Esophagus squamous epithelium (tissue), 5 donors: ENCODE measurements at places on chromosomes 12 and 14.

DNA sequence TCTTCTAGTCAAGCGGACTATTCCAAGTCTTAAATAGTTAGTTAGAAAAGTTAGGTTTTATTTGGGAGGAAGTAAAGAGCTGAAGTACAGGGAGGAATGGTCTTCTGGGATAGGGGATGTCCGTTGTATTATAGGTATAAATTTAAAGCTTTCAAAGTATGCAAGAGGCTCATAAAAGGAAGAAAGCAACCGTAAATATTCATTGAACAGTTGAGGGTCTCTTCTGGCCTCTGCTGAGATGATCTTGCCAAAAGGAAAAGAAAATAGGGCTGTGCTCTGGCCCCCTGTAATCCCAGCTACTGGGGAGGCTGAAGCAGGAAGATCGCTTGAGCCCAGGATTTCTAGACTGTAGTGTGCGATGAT lies 377 bp upstream of the TIMELESS start:
- DNase-seq: no peak

DNA sequence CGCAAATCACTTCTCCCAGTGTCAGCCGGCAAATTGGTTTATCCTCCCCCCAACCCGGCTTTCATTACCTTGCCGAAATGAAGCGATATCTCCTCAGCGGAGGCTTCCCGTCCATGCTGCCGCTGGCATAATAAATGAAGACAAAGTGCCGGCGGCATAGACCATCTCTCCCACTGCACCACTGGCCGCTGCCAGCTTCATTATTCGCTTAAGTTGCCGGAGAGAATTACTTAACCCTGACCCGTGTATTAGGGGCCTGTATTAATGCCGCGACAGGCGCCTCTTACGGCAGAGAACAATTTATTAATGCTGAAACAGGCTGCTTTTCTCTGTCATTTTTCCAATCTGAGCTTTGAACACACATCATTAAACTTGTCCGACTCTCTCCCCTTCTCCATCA lies 17.5 kb upstream of the GPATCH2L start:
- DNase-seq: no peak

DNA sequence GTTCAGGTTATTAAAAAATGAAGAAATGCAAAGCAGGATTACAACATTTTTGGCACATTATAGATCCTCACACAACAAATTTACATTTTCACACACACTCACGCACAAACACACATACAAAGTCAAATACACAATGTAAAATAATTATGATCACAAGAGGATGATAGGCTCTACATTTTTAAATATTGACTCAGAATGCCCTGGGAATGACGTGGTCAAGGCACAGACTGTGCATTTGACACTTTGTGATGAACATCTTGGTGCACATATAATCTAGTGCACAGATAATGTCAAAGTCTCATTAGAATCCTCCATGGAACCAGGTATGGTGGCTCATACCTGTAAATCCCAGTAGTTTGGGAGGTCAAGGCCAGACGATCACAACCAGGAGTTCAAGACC lies 49.4 kb downstream of the DPF3 start:
- no peak for DNase-seq

DNA sequence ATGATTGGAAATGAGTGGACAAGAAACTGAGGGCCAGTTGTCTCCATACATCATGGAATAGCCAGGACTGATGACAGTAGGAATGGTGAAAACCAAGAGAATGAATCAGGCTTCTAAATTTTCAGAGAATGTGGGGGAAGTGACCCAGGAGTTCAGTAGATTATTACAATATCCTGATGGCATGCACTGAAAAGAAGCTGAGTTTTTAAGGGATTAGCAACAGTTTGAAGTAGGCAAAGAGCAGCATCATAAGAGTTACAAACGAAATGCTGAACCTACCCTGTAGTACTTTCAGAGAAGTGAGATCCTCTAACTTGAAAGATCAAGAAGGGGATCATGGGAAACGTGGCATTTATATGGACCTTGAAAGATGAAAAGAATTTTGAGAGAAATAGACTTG lies 13.2 kb downstream of the SLC2A14 start:
- DNase-seq: no peak

DNA sequence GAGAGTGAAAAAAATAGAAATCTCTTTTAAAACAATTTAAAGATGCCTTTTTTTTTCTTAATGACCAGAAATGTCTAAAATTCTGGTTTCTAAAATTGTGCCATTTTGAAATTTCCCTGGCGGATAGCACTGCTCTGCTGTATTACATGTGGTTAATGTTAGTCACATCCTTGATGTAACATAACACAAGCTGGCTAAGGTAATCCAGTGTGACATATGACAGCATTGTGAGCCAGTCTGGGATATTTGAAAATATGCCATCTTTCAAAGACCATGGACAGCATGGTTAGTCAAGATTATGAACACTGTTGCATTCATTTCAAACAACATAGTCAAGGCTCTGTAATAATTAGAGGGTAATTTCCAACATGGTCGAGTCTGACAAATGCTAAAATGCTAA lies 133.2 kb downstream of the ALX1 start:
- DNase-seq: no peak

DNA sequence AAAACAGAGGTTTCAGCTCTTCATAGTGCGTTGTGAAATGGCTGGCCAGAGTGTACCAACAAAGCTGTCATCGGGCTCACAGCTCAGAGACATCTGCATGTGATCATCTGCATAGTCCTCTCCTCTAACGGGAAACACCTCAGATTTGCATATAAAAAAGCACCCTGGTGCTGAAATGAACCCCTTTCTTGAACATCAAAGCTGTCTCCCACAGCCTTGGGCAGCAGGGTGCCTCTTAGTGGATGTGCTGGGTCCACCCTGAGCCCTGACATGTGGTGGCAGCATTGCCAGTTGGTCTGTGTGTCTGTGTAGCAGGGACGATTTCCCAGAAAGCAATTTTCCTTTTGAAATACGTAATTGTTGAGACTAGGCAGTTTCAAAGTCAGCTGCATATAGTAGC lies 14.3 kb upstream of the PAPLN start:
- no peak for DNase-seq

DNA sequence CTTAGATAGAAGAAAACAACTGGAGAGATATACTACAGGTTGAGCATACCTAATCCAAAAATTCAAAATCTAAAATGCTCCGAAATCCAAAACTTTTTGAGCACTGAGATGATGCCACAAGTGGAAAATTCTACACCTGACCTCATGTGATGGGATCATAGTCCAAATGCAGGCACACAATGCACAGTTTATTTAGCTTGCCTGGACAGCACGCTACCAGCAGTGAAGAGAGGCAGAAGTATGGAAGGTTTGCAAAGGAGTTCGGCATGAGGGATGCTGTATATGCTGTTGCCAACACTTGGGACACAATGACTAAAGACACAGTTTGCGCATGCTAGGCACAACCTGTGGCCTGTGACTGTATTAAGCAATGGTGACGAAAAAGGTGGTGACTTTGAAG lies 58.1 kb upstream of the CAND1 start:
- DNase-seq: no peak

- DNase-seq: no peak
Measured at GRCh38 chr14:55782166-55782565, 202.2 kb downstream of the KTN1 start.

DNA sequence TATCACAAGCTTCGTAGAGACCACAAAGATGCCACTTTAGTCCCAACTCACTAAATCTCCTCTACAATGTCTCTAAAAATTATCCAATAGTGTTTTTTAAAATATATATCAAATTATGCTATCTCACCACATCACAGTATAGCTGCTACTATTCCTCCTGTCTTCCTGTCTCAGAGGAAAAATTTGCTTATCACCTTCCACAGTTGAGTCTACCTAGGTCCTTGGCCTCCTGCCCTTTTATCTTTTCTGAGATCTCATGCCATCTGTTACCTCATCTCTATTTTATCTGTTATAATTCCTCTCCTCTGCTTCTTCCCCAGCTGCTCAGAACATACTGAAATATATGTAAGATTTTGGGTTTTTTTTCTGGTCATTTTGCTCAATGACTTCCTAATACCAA lies 568.2 kb downstream of the DIO2 start:
- no peak for DNase-seq

- DNase-seq: no peak
Measured at GRCh38 chr14:90732718-90733117, 83.5 kb downstream of the TTC7B start.

- no peak for DNase-seq
Measured at GRCh38 chr12:2166696-2167095, 113.9 kb downstream of the CACNA1C start.

DNA sequence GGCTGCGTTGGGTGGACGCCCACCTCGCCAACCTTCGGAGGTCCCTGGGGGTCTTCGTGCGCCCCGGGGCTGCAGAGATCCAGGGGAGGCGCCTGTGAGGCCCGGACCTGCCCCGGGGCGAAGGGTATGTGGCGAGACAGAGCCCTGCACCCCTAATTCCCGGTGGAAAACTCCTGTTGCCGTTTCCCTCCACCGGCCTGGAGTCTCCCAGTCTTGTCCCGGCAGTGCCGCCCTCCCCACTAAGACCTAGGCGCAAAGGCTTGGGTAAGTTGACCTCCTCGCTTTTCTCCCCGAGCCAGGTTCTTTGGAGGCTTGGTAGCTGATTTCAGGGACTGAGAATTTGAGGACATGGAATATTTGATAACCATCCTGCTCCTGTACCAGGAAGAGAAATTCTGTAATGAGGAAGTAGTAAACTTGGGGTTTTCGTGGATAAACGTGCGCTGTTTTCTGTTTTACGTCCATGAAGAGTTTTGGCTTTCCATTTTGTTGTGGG lies 530 bp downstream of the APAF1 start:
- no peak for DNase-seq

GRCh38 chr14:95353664-95354063 lies 34.0 kb upstream of the CLMN start:
- DNase-seq: no peak

- no peak for DNase-seq
Measured at GRCh38 chr14:88164906-88165534, 158.0 kb downstream of the KCNK10 start.

DNA sequence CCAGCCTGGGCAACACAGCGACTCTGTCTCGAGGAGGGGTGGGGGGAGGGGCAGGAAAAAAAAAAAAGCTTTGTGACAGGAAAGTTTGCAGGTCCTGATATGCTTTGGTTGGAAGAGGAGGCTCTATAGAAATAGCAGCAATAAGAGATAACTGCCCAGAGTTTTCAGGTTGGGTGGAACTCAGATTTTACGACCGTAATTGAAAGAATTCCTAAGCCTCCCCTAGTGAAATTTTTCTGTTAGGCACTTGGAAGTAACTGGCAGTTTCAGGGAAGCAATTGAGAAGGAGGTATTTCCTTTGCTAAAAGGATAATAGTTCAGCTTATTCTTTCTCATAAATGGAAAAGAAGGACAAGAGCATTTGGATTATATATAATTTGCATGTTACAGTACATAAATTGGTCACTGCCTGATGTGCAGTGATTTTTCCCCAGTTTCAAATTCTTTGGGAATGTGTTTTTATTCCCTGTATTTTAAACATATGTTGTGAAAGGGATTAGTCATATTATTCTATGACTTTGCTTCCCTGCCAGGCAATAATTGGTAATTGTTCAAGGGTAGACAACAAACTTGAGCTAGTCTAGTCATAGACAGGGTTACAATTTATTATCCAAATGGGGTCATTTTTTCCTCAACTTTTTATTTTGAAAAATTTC lies 452.8 kb downstream of the AEBP2 start:
- no peak for DNase-seq

GRCh38 chr14:73696466-73697400 lies 17.5 kb downstream of the PNMA1 start:
- no peak for DNase-seq

DNA sequence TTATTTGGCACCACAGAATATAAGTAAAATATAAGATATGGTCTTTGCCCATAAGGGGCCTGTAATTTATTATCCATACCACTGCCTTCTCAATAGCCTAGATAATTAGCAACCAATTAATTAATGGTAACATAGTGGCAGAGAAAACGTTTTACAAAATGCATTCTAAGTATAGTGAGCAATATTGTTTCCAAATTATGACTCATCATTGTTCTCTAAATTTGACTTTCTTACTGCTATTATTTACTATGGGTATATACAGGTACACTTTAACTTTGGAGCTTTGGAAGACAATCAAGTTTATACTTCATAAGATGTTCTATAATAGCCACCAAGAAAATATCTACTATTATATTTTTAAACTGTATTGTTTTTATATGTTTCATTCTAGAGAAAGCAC lies 26.7 kb downstream of the DCP1B start:
- DNase-seq: no peak

GRCh38 chr12:112961074-112961473 lies 17.2 kb upstream of the OAS2 start:
- DNase-seq: no peak

DNA sequence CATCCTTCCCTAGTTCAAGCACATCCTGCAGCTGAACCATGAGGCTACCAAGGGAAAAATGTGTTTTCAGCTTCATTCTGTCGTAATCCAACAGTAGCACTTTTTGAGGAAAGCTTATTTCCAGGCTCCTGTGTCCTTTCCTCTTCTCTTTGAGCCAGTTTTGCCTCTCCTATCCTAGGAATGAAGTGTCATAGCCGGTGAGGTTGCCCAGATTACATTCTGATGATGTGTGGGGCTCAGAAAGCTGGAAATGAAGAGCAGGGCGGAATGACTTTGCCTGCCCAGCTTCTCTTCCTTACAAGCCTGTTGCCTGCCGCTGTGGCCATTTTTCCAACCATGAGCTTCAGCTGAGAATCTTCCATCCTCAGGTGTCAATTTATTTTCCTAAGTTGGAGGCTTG lies 381.8 kb downstream of the NUAK1 start:
- DNase-seq: no peak

- DNase-seq: no peak
Measured at GRCh38 chr12:113152196-113152834, 2.8 kb downstream of the CFAP73 start.

DNA sequence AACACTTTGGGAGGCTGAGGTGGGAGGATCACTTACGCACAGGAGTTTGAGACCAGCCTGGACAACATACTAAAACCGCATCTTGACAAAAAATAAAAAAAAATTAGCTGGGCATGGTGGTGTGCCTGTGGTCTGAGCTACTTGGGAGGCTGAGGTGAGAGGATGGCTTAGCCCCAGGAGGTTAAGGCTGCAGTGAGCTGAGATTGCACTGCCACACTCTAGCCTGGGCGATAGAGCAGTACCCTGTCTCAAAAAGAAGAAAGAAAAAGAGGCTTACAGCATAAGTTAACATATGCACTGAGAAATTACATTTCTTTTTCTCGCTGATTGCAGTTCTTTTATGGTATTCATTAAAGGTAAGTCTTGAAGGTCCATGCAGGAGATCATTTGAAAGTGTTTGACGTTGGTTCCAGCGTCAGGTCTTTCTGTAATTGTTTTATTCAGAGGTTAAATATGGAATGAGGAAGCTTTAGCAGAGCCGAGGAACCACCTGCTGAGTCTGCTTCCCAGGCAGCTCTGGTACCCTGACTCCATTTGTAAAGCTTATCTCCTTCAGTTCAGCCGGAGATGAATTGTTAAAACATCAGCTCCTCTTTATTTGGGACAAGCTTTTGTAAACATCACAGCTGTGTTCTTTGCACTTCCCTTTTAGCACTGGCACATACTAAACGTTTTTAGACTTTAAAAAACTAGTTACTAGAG lies 18.5 kb downstream of the SFSWAP start:
- DNase-seq: no peak

GRCh38 chr12:27578689-27579372 lies 54.8 kb downstream of the PPFIBP1 start:
- no peak for DNase-seq
